ENCODE measurements at places on chromosomes 16 and 17.

DNA sequence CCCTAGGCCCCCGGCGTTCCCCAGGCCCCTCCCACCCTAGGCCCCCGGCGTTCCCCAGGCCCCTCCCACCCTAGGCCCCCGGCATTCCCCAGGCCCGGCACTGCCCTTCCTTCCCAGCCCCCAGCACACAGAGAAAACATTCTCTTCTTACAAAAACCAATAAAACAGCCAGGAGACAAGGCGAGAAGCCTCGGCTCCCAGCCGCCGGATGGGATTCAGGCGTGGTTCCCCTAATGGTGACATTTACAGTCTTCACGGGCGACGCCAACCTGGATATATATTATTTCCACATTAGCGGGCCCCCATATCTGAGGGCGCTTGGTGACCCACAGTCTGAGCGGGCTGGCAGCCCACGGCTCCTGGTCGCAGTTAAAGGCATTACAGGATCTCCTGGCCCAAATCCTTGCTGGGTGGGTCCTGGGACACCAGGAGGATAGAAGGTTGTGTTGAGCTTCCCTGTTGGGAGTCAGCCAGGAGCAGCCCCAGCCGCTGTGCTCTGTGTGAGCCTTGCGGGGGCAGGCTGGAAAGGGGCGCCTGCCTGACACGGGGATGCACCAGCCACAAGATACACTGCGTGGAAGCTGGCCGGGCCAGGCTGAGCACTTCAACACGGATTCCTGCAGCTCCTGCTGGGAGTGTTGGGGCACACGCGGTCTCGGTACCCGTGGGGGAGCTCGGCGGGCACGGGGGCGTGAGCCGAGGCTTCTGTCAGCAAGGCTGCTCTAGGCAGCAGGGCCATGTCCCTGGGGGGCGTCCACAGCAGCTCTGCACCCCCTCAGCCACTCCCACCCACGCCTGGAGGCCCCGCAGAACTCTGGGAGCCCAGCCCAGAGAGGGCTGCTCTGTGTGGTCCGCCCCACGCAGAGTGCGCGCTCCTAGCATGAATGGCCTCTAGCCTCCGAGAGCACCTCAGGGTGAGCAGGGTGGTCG lies 83.7 kb downstream of the LMF1 start:
- no peak for DNase-seq

- DNase-seq: no peak
Observed at GRCh38 chr16:50293041-50293783, 26.9 kb downstream of the ADCY7 start.

GRCh38 chr16:10744370-10745030 lies 858 bp downstream of the NUBP1 start:
- no peak for DNase-seq

DNA sequence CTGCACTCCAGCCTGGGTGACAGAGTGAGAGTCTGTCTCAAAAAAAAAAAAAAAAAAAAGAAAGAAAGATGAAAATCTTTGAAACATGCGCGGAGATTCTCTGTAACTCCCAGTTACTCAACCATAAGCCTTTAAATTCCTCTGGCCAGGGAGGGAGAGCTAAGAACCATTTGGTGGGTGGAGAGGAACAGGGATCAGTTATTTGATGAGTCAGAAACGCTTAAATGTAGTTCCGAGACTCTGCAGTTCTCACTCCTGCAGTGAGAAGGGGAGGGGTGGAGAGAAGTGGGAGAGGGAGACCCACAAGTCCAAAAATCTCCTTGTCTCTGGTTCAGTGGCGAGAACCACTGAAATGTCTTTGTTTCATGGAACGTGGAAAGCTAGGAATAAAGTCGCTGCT lies 266.7 kb downstream of the SOX9 start:
- no peak for DNase-seq

DNA sequence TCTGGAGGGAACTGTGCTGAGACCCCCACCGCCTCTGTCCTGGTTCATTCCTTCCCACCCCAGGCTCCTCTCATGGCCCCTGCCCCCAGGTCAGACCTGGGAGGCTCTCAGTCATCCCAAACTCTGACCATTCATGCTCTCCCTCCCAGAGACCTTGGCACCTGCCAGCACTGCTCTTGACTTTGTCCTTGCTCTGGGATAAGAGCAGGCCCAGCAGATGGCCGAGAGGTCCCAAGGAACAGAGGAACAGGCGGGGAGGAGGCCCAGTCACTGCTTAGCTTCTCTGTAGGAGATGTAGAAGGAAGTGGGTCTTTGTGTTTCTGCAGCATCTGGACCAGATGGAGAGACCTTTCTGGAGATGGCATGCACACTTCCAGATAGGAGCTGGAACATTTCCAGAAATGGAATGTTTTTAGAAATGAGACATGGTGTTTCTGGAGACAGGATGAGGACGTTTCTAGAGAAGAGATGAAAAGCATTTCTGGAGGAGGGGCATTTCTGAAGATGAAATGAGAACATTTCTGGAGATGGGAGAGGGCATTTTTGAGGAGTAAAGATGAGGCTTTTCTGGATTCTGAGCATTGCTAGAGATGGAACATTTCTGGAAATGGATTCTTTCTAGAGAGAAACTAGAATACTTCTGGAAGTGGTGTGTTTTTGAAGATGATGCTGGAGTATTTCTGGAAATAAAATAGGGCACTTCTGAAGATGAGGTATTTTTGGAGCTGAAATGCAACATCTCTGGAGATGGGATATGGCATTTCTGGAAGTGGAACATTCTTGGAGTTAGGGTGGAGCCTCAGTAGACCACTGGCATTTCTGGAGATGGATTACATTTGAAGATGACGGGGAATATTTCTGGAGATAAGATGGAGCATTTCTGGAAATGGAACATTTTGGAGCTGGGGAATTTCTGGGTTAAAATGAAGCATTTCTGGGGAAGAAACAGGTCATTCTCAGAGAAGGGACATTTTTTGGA lies 55.2 kb downstream of the RAI1 start:
- no peak for DNase-seq

DNA sequence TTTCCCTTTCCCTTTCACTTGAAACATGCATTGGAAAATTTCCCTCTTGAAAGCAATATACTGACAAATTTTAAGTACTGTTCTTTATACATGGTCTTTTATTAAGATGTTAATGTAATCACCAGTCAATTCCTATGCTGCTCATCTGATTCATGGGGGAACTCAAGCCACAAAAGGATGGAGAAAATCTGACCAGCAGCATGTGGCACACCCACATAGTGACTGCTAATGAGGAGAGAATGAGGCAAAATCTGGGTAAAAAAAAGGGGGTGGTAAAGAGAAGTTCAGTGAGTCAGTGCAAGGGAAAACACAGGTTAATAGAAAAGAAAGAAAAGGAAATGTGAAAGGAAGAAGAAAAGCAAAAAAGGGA lies 11.3 kb downstream of the RFFL start:
- DNase-seq: no peak

- DNase-seq: peak; percentile 67
Observed at GRCh38 chr16:84277244-84277823, 17.3 kb upstream of the WFDC1 start.

DNA sequence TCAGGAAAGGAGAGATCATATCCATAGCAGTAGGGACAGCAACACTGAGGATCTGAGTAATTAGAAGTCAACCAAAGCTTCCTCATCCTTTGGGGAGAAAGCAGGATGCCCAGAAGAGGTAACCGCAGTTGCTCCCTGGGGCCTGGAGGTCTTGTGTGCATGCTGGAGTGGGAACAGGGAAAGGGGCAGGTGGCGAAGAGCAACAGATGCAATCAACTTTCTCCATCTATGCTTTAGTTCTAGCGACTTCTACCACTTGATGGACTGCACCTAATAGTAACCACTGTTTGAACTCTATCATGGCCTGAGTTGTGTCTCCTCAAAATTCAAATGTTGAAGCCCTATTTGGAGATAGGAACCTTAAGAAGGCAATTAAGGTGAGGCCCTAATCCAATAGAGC lies 503.8 kb downstream of the NPIPA7 start:
- DNase-seq: no peak

DNA sequence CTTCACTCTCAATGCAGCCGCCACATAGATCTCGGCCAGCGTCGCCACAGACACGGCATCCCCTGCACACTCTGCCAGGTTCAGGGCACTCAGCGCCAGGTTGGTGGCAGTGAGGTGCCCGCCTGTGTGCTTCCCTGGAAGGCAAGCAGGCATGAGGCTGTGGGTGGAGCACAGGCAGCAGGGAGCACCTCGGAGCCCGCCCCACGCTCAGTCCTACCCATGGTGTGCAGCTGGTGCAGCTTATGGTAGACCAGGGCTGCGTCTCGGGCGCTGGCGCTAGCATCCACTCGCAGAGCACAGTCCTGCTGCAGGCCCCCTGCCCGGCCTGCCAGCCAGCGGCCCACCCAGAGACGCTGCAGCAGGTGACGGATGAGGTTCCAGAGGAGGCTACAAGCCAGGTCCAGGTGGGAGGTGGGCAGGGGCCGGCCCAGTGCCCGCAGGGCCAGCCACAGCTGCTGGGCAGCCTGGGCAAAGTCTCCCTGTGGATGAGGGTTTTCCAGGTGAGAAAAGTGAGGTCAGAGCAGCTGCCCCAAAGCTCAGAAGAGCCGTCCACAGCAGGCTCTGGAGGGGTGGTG lies 20.5 kb downstream of the SREBF1 start:
- no peak for DNase-seq

DNA sequence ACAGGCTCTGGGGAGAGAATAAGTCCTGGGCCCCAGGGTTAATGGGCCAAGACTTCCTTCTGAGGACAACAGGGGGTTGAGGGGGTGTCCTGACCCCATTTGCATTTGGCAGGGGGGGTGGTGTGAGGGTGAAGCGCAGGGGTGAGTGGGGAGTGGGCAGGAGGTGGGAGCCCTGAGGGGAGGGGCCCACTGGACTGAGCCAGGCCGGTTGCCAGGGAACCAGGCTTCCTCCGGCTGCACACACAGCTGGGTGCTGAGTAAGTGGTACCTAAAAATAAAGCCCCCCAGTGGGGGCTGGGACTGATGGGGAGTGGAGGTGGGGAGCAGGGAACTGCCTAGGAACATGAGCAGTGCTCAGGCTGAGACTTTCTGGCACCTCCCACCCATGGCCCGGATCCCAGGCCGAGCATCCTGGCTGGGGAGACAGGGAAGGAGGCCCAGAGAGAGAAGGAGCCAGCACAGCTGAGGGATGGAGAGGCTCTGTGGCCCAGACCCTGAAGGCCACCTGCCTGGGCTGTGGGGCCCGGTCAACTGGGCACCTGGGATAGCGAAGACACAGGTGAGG lies 7.5 kb upstream of the RASD1 start:
- no peak for DNase-seq

DNA sequence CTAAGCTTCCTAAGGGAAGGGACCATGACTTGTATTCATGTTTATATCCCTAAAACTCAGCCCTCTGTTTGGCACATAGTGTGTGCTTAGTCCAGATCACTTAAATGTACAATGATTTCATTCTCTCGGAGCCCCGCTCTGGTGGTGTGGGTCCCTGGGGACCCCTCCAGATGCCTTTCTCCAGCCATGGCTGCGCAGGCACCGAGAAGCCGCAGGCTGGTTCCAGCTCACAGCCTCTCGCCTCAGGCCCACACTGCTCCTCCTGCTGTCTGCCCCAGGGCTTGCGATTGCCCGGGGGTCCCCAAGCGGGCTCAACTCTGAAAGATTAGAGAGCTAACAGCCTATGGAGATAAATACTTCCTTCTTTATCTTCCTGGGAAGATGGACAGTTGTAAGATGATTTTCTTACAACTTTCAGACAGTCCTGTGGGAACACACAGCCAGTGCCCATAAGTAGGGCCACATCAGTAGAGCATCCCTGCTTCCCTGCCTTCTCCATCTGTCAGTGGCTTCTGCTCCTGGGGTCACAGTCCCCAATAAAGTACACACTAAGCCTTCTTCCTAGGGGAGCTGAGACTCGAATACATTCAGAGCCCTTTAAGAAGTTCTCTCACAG lies 66.2 kb downstream of the CENPV start:
- no peak for DNase-seq

DNA sequence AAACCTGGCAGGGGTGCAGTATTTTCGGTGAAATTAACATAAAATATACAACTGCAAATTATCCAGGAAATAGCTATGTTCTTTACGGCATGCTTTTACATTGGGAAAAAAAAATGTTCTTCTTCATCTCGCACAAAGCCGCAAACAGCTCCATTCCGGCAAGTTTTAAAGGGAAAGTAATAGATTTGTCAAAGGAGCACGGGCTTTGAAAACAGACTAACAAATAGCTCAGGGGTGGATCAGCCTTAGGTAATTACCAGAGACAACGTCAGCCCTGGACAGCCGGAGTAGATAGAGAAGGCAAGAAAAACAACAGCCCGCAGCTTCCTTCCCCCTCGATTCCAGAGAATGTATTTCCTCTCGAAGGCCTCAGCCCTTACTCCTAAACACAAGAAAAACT lies 222.5 kb downstream of the C16orf78 start:
- no peak for DNase-seq

DNA sequence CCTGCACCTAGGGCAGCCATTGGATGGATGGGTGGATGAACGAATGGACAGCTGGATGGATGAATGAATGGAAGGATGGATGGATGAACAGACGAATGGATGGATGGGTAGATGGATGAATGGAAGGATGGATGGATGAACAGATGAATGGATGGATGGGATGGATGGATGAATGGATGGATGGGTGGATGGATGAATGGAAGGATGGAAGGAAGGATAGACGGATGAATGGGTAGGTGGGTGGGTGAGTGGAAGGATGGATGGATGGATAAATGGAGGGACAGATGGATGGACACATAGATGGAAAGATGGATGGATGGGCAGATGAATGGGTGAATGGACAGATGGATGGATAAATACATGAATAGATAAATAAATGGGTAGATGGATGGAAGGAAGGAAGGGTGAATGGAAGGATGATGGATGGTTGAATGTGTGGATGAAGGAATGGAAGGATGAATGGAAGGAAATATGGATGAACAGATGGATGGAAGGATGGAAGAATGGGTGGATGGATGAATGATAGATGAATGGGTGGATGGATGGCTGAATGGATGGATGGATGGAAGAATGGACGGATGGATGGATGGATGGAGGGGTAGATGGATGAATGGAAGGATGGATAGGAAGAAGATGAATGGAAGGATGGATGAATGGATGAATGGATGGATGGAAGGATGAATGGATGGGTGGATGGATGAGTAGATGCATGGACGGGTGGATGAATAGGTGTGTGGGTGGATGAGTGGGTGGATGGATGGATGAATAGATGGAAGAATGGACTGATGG lies 15.4 kb downstream of the SRL start:
- DNase-seq: no peak

DNA sequence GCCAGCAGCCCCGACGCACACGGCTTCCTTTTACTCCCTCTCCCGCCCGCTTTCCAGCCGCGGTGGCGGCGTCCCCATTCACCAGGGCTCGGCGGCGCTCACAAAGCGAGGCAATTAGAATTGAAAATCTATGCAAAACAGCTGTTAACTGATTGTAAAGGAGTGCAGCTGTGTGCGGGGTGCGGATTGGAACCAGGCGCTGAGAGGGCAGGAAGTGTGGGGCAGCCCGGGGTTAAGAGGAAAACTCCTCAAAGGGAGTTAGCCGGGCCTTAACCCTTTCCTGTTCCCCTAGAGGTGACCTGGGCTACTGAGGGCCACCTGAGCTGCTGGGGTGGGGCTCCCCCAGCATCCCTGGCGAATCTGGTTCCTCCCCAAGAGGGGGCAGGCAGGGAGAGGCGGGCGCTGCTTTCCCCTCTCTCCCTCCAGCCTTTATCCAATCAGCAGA lies 5.8 kb upstream of the GSE1 start:
- no peak for DNase-seq

- DNase-seq: no peak
Observed at GRCh38 chr16:53872248-53873221, 168.6 kb downstream of the FTO start.
